Urinary bladder (tissue), 4 donors: ENCODE measurements at places on chromosomes 2 and 18. TPM values are rescaled to one million over a fixed set of nuclear protein-coding genes. Genes with fewer than 3 reads are reported as not detected.

- DNase-seq, result no peak
Observed at GRCh38 chr2:81481994-81482368, 1177.4 kb upstream of the LRRTM1 start.

- no peak for DNase-seq
Observed at GRCh38 chr18:21040466-21040865, 71.1 kb downstream of the ROCK1 start.

The UGT1A10 gene
- not detected for polyA plus RNA-seq

DNA sequence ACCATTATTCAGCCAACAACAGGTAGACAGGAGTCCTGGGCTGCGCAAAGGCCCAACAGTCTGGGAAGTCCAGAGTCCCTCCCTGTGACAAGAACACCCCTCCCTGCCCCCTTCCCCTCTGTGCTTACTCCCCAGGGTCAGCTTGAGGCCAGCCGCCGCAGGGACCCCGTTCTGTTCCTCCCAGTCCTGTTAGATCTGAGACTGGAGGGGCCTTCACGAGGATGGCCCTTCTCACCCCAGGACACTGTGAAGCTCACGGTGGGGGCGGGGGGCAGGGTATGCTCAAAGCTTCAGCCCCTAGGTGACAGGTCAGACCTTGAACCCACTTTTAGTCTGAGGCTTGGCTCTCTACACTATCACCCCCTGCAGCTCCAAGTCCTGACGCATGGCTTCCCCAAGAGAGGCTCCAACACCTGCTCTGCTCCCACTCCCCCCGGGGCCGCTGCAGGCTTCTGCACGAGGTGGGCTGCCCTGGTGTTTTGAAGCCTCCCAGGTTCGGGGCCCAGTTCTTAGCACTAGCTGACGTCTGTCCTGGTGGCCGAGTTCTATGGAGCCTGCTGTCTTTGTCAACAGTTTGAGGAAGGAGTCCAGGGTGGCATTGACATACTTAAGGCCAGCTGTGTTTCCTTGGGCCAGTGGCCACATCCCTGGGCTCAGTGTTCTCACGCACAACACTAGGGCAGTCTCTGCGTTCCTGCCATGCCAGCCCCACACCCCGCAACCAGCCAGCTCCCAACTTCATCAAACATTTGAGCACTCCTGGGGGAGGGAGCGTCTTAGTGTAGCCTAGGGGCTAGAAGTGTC is 37.2 kb upstream of the HPCAL1 start:
- DNase-seq, result no peak

The TMEM247 gene
- polyA plus RNA-seq, result not detected

DNA sequence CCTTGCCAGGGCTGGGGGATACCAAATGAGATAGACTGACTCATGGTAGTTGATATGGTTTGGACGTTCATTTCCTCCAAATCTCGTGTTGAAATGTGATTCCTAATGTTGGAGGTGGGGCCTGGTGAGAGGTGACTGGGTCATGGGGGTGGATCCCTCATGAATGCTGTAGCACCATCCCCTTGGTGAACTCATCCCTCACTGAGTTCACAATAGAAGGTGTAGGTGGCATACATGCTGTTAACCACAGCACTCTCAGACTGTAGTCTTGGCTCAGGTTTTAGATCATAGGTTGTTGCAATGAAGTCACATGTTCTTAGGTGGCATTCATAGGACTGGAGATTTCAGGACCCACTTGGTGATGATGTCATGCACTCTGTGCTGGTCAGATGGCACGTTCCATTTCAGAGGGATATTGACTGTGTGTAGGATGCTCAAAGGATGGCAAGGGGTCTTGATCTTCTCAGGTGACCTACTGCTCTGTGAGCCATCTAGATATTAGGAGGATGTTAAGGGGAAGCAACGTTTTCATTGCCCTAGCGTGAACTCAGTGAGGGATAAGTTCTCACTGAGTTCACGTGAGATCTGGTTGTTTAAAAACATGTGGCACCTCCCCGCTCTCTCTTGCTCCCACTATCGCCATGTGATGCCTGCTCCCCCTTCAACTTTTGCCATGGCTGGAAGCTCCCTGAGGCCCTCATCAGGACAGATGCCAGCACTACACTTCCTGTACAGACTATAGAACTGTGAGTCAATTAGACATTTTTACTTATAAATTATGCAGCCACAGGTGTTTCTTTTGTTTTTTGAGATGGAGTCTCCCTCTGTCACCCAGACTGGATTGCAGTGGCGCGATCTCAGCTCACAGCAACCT is 73.8 kb upstream of the ACAA2 start:
- no peak for DNase-seq

The LRP2 gene
- not detected for polyA plus RNA-seq

The MYO7B gene
- polyA plus RNA-seq, result 0.51 TPM
